ENCODE measurements at places on chromosomes 6 and 20.
A peak's percentile ranks its signal among the peaks of the same experiment; 100 is the strongest.

- no peak for DNase-seq
- peaks cover 35% of the 10 kb centered on the region for H3K4me1 ChIP-seq
- H3K36me3 ChIP-seq = no peaks in the 10 kb centered on the region
- no peak overlapping the region for H3K27ac ChIP-seq
- no peaks in the 10 kb centered on the region for H3K27me3 ChIP-seq
Measured at GRCh38 chr6:113978084-113978675, 7.2 kb upstream of the HDAC2 start.

DNA sequence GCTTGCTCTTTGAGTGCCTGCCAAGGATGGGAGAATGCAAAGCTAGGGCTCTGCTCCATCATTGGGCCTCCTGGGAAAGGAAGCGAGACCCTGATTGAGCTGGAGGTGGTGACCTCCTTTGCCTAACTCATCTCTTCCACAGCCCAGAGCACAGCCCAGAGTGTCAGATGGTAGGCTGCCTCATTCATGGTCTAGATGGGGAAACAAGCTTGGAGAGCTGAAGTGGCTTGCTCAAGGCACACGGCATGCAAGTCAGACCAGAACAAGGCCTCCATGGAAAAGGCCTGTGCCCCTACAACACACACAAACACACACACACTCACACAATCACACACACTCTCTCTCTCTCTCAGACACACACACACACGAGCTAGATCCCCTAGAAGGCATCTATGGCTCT, 17.5 kb downstream of the TGM3 start:
- DNase-seq = no peak
- no peaks in the 10 kb centered on the region for H3K36me3 ChIP-seq
- no peaks in the 10 kb centered on the region for H3K4me1 ChIP-seq
- no peak overlapping the region for H3K4me3 ChIP-seq

GRCh38 chr6:82249381-82250253, 2.1 kb upstream of the IBTK start:
- no peaks in the 10 kb centered on the region for H3K27me3 ChIP-seq
- peaks cover 32% of the 10 kb centered on the region for H3K4me1 ChIP-seq
- no peak for DNase-seq
- no peak overlapping the region for H3K27ac ChIP-seq
- peaks cover 8% of the 10 kb centered on the region for H3K36me3 ChIP-seq
- no peak overlapping the region for H3K4me3 ChIP-seq

GRCh38 chr20:18279242-18279641, 9.1 kb upstream of the ZNF133 start:
- no peaks in the 10 kb centered on the region for H3K4me1 ChIP-seq
- no peak overlapping the region for H3K4me3 ChIP-seq
- H3K27ac ChIP-seq = no peak overlapping the region
- DNase-seq = no peak
- no peaks in the 10 kb centered on the region for H3K36me3 ChIP-seq

- H3K27me3 ChIP-seq = peaks cover 6% of the 10 kb centered on the region
- no peak for DNase-seq
- H3K36me3 ChIP-seq = peaks cover 27% of the 10 kb centered on the region
- no peak overlapping the region for H3K27ac ChIP-seq
- no peak overlapping the region for H3K4me3 ChIP-seq
Measured at GRCh38 chr6:2820415-2820814, 21.2 kb downstream of the SERPINB1 start.

- H3K27me3 ChIP-seq = peaks cover 27% of the 10 kb centered on the region
- H3K4me1 ChIP-seq = no peaks in the 10 kb centered on the region
- H3K4me3 ChIP-seq = no peak overlapping the region
- H3K36me3 ChIP-seq = no peaks in the 10 kb centered on the region
- DNase-seq = no peak
Measured at GRCh38 chr20:52261792-52262191, 70.2 kb upstream of the ZFP64 start.

DNA sequence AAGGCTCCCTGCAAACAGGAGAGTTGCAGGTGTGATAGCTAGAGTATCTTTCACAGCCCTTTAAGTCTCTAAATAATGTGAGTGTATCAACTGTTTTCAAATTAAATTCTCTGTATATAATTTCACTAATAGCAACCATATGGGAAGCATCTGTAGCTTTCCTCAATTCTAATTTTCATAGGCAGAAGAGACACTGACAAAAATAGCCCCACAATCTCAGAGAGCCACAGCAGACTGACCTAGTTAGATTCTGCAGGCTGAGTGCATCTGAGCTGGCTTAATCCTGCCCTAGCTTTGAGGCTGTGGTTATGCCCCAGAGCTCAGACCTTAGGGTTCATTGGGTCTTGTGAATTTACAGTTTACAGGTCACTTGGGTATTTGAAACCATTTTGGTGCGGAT, 63.9 kb downstream of the MAP7 start:
- DNase-seq = no peak
- H3K4me3 ChIP-seq = no peak overlapping the region
- H3K27me3 ChIP-seq = no peaks in the 10 kb centered on the region
- H3K4me1 ChIP-seq = no peaks in the 10 kb centered on the region
- no peaks in the 10 kb centered on the region for H3K36me3 ChIP-seq

DNA sequence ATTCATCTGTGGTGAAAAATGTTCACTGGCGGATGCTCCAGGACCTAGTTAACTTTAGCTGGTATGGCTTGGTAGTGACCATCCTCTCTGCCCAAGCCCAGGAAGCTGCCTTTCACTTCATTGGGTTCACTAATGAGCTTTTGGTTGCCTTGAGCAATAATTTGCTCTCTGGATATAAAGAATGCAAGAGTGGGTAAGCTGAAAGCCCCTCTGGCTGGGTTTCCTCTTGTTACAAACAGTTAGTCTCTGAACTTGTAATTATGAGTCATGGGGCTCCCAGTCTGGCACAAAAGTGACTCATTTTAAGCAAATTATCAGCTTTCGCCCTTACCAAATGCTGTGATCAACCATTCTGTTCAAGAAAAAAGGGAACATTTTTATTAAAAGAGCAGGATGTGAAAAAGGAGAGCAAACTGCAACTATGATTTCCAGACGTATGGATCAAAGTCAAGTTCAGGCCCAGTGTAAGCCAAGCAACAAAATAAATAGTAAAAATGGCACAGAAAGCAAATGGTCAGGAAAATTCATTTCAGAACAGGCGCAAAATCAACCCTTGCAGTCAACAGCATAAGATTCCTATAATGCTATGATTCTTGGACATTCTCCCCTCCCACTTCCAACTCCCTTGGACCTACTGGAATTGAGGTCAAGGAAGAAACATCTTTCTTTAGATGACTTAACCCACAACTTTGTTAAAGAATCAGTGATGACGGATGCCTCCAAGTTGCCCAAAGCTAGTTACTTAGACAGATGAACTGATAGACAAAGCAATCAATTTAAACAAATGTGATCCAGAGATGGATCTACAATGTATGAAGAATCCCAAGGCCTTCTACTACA, 130.0 kb upstream of the KCNK16 start:
- peaks cover 51% of the 10 kb centered on the region for H3K27me3 ChIP-seq
- H3K36me3 ChIP-seq = peaks cover 1% of the 10 kb centered on the region
- H3K27ac ChIP-seq = no peak overlapping the region

DNA sequence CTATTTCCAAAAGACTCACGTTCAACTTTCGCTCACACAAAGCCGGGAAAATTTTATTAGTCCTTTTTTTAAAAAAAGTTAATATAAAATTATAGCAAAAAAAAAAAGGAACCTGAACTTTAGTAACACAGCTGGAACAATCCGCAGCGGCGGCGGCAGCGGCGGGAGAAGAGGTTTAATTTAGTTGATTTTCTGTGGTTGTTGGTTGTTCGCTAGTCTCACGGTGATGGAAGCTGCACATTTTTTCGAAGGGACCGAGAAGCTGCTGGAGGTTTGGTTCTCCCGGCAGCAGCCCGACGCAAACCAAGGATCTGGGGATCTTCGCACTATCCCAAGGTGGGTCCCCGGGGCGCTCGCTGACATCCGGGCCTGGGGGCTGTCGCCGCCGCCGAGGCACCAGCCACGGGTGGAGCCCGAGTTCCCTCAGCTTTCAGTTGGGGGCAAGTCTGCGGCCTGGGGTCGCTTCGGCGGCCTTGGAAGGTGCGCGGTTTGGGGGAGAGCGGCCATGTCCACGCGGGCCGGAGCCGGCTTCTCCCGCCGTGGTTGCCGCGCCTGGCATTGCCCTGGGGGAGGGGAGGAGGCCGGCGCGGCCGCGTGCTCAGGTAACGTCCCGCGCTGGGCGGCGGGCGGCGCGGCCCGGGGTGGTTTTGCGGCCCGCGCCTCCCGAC, 429 bp downstream of the AMD1 start:
- no peak for DNase-seq
- H3K4me3 ChIP-seq = peak overlapping the region; percentile 100
- H3K27ac ChIP-seq = peak overlapping the region; percentile 99
- H3K36me3 ChIP-seq = peaks cover 15% of the 10 kb centered on the region

- no peak for DNase-seq
- H3K4me1 ChIP-seq = no peaks in the 10 kb centered on the region
- no peak overlapping the region for H3K4me3 ChIP-seq
- H3K27ac ChIP-seq = no peak overlapping the region
- no peaks in the 10 kb centered on the region for H3K36me3 ChIP-seq
- no peaks in the 10 kb centered on the region for H3K27me3 ChIP-seq
Measured at GRCh38 chr6:97074785-97075184, 150.3 kb downstream of the KLHL32 start.

DNA sequence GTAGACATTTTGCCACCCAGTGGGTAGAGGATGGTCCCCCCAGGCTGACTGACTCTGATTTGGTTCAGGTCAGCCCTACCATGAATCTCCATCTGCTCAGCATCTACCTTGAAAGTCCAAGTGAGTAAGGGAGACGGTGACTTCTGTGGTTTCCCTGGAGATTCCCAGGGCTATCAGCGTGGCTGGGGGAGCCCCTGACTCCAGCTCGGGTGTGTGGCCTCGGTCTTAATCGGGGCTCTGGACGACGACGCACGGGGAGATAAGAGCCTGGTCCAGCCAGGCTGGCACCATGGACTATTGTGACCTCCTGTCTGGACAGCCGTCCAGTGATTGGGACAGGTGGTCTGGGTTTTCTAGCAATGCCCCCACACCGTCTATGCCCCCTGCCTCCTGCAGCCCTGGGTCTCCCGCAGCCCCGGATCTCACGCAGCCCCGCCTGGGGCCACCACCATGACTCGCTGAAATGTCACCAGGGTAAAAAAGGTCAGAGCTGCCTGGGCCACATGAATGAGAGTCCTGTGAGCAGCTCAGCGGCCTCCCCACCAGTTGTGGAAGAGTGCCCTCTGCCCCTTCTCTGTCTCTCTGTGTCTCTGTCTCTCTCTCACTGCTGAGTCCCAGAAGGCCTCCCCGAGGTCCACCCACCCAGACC, 47.1 kb upstream of the GATA5 start:
- H3K27ac ChIP-seq = no peak overlapping the region
- H3K27me3 ChIP-seq = peaks cover 22% of the 10 kb centered on the region
- H3K4me1 ChIP-seq = peaks cover 15% of the 10 kb centered on the region
- no peaks in the 10 kb centered on the region for H3K36me3 ChIP-seq
- DNase-seq = no peak

- peak overlapping the region; percentile 98 for H3K4me3 ChIP-seq
- H3K27ac ChIP-seq = peak overlapping the region; percentile 100
- H3K36me3 ChIP-seq = peaks cover 34% of the 10 kb centered on the region
- H3K4me1 ChIP-seq = peaks cover 20% of the 10 kb centered on the region
- H3K27me3 ChIP-seq = no peaks in the 10 kb centered on the region
Measured at GRCh38 chr6:31462026-31462963, 35.6 kb upstream of the MICB start.

GRCh38 chr6:166166314-166167257, 1.1 kb downstream of the TBXT start:
- peak overlapping the region; percentile 66 for H3K4me3 ChIP-seq
- H3K27ac ChIP-seq = peak overlapping the region; percentile 47
- H3K4me1 ChIP-seq = peaks cover 34% of the 10 kb centered on the region

DNA sequence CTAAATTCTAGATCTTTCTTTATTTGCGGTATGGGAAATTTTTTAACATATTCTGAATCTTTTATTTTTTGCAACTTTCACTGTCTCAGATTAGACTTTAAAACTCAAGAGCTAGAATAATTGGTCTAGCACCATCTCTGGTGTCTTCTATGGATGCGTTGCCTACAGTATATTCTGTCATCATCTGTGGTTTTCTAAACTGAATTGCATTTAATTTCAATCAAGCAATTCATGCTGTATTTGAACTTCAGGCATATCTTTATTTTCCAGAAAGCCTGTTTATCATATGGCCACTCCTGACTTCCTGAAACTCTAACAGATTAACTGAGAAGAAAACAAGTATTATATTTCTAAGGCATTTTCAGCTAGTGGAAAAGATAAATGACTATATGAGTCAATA, 281.6 kb downstream of the PLCB1 start:
- no peak overlapping the region for H3K4me3 ChIP-seq
- H3K36me3 ChIP-seq = no peaks in the 10 kb centered on the region
- no peak overlapping the region for H3K27ac ChIP-seq
- no peaks in the 10 kb centered on the region for H3K27me3 ChIP-seq
- peaks cover 9% of the 10 kb centered on the region for H3K4me1 ChIP-seq
- no peak for DNase-seq

DNA sequence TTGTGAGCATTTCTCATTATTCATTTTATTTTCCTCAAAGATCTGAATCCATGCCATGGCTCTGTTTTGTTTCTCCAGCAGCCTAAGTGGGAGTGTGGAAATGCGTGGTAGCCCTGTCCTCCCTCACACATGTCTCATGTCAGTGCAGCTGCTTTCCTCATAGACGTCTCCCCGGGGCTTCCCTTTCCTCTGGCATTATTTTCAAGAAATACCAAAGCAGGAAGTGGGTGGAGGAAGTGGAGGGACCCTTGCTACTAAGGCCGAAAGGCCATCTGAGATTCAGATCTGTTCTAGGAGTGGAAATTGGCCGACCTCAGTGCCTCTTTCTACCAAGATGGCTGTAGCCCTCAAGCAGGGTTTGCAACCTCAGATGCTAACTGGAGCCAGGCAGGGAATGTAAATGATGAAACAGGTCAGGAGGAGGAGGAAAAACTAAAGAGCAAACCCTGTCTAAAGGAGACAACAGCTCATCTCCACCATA, 420.9 kb upstream of the PLCB4 start:
- no peaks in the 10 kb centered on the region for H3K4me1 ChIP-seq
- H3K27ac ChIP-seq = no peak overlapping the region
- H3K4me3 ChIP-seq = no peak overlapping the region
- H3K36me3 ChIP-seq = no peaks in the 10 kb centered on the region

GRCh38 chr20:9161311-9161710, 92.4 kb downstream of the PLCB4 start:
- no peaks in the 10 kb centered on the region for H3K27me3 ChIP-seq
- no peak overlapping the region for H3K4me3 ChIP-seq
- H3K27ac ChIP-seq = no peak overlapping the region
- peaks cover 15% of the 10 kb centered on the region for H3K4me1 ChIP-seq

- no peak for DNase-seq
- no peak overlapping the region for H3K27ac ChIP-seq
- H3K27me3 ChIP-seq = peaks cover 6% of the 10 kb centered on the region
- H3K4me1 ChIP-seq = no peaks in the 10 kb centered on the region
- no peak overlapping the region for H3K4me3 ChIP-seq
Measured at GRCh38 chr20:23233341-23233740, 117.2 kb upstream of the NXT1 start.

DNA sequence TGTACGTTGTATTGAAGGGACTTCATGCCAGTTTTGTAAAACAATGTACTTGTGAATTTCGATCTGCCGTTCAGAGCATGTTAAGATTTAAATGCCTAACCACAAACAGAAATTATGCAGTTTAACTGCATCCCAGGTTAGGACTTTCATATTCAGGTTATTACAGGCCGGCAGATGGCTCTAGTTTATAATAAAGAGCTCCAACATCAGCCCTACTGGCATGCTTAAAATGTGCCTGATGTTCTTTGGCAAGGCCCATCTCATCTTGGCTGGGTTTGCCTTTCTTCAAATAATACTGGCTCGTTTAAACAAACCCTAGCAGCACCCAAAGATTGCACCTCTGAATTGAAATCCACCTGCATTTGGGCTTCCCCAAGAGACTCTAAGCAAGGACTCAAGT, 169.3 kb upstream of the RIN2 start:
- H3K27ac ChIP-seq = no peak overlapping the region
- no peaks in the 10 kb centered on the region for H3K36me3 ChIP-seq
- DNase-seq = no peak
- H3K27me3 ChIP-seq = peaks cover 9% of the 10 kb centered on the region

Measured in stimulated activated naive B cell treated with anti-CD40 and anti-IgM and Interleukin-4, amounts not matched to agents 10 μg/mL and 1 μg/mL and 100 μg/mL, for 72 hours (primary cell).